ENCODE measurements at places on chromosomes 3 and 15.

DNA sequence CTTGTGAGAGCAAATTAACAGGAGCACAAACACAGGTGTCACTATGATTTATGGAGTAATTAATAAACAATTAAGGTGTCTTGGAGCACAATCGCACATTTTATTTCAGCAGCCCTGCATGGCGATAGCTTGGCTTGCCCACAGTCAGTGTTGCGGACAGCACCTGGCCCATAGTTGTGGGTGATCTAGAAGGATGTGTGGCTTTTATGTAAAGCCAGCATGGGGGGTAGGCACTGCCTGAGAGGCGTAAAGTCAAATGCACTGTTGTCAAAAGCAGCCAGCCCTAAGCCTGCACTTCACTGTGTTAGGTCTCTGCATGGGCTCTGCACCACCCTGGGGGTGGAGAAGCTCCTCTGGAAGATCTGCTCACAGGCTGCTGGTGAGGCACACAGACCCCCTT is 177.4 kb upstream of the PPP2R3A start:
- DNase-seq, result no peak

GRCh38 chr15:70916531-70916930 is 23.9 kb downstream of the LRRC49 start:
- DNase-seq, result no peak

GRCh38 chr15:92079647-92080255 is 226.2 kb downstream of the SLCO3A1 start:
- no peak for DNase-seq

DNA sequence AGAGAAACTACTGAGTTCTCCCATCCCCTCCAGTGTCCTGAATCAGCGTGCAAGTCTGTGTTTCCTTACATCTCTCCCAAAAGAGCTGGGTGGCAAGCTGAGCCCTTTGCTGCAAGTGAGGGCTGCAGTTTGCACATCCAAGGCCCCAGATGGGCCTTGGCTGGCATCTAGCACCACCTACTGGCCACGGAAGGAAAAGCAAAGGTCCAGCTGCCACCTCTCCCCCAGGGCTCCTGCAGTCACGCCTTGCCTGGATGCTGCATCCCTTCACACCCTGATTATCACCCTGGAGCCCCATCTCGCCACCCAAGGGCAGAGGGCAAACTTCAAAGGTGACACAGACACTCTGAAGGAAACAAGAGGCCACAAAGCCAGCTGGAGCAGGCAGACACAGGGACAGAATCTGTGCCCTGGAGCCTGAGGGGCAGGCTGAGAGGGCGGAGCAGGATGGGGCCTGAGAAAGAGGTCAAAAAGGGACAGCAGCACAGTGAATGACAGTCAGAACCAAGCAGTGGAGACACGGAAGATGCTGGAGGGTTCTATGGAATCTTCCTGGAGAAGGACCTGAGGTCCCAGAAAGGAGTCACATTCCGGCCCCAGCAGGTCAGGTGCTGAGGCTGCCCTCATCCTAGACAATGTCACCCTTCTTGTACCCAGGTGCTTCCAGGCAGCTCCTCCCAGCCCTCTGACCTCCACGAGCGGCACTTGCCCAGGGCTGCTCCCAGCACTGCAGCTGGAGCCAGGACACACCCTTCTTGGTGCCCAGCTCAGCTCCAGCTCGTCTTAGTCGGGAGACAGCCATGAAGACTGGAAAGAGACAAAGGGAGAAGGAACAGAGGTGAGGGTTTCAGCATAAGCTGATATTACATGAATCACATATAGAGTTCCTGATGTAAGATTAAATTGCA is 18.3 kb upstream of the NTRK3 start:
- no peak for DNase-seq

- no peak for DNase-seq
Measured at GRCh38 chr3:32421991-32422859, 30.6 kb downstream of the CMTM7 start.

Data from SW 1271 (cell line).